ENCODE measurements at places on chromosomes 5 and 9.

DNA sequence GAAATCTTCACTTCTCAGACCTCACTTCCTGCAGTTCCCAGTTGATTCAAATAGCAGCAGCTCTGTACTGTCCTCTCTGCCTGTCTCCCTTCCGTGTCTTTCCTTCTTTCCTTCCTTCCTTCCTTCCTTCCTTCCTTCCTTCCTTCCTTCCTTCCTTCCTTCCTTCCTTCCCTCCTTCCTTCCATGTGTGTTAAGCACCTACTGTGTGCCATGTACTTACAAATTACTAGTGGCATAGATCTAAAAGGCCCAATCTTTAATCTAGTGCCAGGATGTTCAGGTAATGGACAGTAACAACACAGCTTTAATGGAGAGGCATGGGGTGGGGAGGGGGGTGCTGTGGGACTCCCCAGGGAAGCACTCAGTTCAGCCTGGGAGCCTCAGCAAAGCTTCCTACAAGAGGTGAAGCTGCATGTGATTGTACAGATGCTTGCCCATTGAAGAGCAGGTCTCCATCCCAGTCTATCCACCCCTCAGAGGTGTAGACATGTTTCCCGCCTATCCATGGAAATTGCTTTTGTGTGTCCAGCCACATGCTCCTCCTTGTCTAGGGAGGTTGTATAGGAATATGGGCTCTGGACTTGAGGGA, 106.0 kb downstream of the RGS3 start:
- DNase-seq: no peak

GRCh38 chr5:72871366-72872024, 55.0 kb downstream of the TNPO1 start:
- no peak for DNase-seq

- no peak for DNase-seq
These were observed 2.8 kb upstream of the NFIB start for GRCh38 chr9:14316602-14317300.

GRCh38 chr9:68852941-68853340, 147.9 kb downstream of the PIP5K1B start:
- DNase-seq: no peak

DNA sequence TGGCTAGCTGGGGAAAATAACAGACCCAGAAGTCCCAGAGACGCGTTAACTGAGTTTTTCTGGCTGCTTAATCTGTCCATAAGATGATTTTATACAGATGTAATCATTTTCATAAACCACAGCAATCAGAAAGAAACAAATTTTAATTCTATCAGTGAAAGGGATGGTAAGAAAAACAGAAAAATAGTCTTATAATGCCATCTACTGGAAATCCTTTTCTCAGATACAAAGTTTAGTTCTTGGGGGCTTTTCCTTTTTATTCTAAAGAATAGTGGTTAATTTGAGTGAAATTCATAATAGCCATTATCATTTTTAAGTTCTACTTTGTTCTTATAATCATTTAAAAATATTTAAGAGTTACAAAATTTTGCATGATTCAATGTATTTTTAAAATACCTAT, 44.4 kb downstream of the DROSHA start:
- DNase-seq: no peak

DNA sequence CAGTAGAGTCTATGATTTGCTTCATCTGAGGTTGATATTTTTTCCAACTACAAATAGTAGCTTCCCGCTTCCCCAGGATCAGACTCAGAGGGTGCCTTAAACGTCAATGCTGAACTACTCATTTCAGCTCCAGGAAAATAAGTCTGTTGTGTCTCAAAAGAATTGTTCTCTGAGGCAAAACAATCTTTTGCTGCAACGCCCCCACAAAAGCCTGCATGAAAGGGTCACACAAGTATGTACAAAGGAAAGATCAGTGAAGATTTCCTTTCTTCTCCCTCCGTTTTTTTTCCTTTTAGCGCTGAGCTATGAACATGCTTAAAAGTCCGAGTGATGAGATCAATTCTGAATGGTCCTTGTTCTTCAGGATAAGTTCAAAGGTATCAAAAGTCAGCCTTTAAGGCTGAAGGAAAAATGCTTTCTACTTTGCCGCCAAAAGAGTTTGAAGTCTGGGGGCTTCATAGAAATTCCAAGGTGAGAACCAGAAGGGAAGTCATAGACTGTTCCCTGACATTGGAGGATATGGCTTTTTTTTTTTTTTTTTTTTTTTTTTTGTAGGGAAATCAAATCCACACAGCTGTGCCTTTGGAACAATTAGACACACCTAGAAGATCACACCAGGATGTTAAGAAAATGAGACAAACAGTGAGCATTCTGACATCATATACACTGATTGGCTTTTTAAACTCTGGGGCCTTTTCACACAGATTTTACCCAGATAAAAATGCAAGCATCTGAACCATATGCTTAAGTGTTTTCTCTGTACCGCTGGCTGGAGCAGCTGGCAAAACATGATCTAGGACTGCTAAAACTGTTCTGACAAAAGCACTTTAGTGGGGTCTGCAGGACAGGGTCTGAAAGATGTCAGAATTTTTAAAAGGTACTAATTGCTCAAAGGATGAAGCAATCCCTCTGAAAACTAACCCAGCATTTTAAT, 329.3 kb downstream of the ENC1 start:
- no peak for DNase-seq

GRCh38 chr5:14397717-14398116, 183.9 kb upstream of the OTULINL start:
- no peak for DNase-seq

DNA sequence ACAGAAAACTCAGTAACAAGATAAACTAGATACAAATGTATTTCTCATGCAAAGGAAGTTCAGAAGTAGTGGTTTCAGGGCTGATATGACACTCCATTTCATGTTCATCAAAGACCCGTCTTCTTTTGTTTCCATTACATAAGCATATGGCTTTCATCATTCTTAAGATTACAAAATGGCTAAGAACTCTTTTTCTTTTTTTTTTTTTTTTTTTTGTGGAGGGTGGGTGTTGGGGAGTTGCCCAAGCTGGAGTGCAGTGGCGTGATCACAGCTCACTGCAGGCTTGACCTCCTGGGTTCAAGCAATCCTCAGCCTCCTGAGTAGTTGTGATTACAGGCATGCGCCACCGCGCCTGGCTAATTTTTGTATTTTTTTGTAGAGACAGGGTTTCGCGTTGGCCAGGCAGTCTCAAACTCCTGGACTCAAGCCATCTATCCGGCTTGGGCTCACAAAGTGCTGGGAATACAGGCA, 22.0 kb upstream of the PTBP3 start:
- no peak for DNase-seq

DNA sequence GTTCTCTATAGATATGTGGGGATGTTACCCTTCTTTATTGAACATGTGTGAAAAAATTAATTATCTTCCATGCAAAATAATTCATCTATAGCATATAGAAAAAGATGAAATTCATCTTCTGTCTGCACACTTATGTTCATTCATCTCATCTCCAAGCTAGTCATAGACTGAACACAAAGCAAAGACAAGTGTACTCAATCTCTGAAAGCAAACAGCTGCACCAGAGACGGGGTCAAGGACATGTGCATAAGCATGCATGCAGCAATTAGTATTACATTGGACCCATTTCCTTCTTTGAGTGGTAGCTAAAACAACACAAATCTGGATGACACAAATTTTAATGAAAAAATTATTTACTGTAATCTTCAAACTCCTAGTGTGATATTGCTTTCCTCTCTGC, 547.0 kb upstream of the COX7C start:
- no peak for DNase-seq

GRCh38 chr9:87233899-87234455, 263.7 kb upstream of the DAPK1 start:
- DNase-seq: no peak

DNA sequence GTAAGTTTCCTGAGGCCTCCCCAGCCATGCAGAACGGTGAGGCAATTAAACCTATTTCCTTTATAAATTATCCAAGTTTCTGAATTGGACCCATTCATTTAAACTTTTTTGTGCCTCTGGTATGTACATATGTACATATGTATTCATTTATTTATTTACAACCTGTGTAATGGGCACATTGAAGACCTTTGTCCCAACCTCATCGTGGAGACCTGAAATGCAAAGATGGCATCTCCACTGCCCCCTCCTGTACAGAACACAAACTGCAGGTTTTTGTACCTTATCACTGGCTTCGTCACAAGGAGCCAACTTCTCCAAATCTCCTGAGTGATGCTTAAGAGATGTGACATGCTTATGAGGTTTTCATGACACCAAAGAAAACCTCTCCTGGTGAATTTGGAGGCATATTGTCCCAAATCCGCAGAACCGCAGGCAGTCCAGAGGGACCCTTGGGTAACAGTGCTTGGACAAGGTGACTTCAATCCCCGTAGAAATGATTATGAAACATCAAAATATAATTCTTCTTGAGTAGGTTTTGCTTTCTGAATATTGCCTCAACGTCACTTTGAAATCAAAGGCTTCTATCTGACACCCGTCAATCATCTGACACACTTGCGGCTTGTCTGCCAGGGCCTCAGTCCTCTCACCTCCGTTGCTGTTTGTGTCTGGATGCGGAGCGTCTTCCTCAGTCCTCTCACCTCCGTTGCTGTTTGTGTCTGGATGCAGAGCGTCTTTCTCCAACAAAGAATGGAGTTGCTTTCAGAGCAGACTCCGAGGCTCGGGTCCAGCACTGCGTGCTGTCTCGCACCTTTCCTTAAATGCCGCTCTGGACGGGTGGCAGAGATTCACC, 135.0 kb upstream of the IRX4 start:
- no peak for DNase-seq

- no peak for DNase-seq
These were observed 405.8 kb upstream of the TLE4 start for GRCh38 chr9:79166005-79166404.

GRCh38 chr9:89597711-89598362, 7.0 kb upstream of the GADD45G start:
- peak; percentile 87 for DNase-seq

- DNase-seq: no peak
These were observed 141.5 kb upstream of the MTAP start for GRCh38 chr9:21660976-21661375.

DNA sequence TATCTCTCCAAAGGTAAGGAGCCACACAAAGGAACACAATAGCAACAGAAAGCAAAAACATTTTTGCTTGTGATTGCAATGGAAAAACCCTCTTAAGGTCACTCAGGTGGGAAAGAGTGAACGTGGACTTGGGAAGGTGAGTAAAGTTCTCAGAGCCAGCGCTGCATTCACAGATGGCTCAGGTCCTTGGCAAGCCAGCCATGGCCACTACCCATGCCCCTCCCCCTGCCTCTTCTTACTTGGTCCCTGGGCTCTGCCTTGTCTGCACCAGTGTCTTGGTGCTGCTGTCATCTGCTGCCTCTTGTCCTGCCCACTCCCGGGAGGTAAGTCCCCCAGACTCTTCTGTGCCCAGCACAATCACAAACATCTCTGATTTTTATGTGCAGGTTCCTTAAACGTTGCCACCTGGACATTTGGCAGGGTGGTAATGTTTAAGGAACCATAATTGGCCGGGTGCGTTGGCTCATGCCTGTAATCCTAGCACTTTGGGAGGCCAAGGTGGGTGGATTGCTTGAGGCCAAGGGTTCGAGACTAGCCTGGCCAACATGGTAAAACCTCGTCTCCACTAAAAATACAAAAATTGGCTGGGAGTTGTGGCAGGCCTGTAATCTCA, 74.6 kb downstream of the FEM1C start:
- DNase-seq: no peak

GRCh38 chr5:143582869-143583268, 179.4 kb upstream of the NR3C1 start:
- DNase-seq: no peak

DNA sequence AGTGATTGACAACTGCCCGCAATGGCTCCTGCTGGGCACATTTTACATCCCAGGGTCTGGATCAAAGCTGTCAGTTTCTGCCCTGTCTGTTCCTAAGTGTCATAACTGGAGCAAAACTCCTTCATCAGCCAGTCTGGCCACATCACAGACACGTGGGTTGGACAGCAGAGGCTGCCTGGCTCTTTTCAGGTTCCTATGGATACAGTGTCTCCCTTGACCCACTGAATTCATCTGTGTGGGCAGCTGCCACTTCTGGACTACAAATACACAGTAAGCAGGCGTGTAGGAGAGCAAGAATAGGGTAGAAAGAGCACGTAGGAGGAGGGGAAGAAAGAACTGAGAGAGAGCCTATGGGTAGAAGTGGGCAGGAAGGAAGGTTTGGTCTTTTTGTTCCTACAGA, 238.0 kb downstream of the ENC1 start:
- DNase-seq: no peak

- peak; percentile 10 for DNase-seq
These were observed 1414.9 kb upstream of the NUDT12 start for GRCh38 chr5:104977529-104977928.

GRCh38 chr9:131323629-131324028, 34.1 kb downstream of the PLPP7 start:
- peak; percentile 46 for DNase-seq

- DNase-seq: no peak
These were observed 480.6 kb upstream of the DAB2 start for GRCh38 chr5:39905356-39905755.

DNA sequence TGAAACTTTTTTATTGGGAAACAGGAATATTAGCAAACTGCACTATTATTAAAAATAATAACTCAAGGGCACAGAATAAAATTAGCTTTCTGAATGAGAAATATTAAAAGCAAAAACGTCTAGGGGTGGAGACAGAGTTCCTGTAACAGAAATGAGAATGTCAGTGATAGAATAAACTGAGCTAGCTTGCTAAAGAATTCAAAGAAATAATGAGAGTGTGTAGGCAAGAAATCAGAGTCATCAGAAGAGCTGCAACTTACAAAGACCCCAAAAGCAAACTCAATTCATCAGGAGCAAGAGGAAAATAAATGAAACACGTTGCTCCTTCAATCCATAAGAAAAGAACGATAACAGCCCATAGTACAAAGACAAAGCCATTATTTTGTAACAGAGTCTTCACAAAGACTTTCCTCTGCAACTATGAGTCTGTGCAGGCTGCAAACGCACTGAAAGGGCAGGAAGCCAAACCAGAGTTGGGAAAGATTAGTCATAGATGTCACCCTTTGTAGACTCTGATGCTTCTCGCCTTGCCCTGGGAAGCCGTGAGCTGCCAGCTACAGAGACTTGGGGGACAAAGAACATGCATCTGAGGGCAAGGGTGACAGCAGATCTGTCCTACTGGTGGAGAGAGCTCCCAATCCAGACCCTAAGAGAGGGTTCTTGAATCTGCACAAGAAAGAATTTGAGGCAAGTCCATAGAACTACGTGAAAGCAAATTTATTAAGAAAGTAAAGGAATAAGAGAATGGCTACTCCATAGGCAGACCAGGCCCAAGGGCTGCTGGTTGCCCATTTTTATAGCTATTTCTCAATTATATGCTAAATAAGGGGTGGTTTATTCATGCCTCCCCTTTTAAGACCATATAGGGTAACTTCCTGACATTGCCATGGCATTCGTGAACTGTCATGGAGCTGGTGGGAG, 40.8 kb downstream of the SHC3 start:
- peak; percentile 81 for DNase-seq

- DNase-seq: peak; percentile 51
These were observed 41.7 kb downstream of the ACTL7B start for GRCh38 chr9:108813951-108814601.

- DNase-seq: no peak
These were observed 562.8 kb downstream of the PTPRD start for GRCh38 chr9:10050016-10050415.

- no peak for DNase-seq
These were observed 53.2 kb downstream of the FAM114A2 start for GRCh38 chr5:153985498-153985897.
